ENCODE measurements at places on chromosomes 2 and 18.

DNA sequence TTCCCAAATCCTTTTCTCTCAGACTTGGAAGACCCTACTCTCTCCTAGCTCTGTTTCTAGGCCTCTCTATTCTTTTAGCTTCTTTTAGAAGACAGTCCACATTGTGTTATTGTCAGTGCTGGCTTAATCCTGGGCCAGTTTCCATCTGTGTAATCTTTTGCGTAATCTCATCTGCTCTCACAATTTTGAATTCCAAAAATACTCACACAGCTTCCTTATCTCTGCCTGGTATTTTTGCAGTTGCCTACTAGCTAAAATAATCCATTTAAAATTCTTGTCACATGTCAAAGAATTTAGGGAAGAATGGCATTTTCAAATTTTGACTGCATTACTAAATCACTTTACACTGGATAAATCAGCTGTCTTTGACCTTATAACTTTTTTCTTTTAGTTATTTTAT is 200.6 kb upstream of the MEX3C start:
- DNase-seq: no peak

DNA sequence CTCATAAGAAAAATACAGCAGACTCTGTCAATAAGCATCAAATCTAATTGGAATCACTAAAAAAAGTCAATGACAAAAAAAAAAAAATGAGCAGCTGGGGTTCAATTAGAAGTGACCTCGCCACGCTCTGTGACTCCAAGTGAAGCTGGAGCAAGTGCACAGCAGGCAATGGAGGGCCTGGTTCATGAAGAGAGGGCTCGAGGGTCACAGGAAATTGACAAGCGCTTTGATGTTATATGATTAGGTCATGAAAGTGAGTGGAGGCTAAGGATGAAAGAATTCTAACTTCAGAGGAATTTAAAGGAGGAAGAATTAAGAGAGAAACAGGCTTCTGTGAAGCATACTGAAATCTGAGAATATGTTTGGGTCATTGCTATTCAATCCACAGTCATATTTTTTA is 85.4 kb upstream of the TMEM18 start:
- DNase-seq: no peak

DNA sequence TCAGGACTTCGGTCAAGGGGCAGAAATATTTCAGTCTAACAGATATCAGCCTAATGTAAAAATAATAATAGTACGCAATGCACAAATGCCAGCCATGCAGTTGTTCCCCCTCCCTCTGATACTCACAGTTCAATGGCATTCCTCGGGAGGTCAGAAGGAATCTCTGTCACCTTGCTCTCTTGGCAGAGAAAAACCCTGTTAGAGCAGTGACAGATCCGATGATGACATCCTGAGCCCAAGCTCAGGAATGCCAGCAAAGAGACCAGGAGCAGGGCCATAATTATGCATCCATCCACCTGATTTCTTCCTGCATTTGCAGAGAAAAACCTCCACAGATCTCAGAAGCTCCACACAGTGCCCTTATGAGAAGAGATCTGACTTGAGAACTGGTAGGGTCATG is at the start of gene FSHR:
FSHR (minus strand) TSS at position 376 of the 400 bp plus-strand sequence; CDS start at position 278, 98 bp downstream.
- DNase-seq: no peak

DNA sequence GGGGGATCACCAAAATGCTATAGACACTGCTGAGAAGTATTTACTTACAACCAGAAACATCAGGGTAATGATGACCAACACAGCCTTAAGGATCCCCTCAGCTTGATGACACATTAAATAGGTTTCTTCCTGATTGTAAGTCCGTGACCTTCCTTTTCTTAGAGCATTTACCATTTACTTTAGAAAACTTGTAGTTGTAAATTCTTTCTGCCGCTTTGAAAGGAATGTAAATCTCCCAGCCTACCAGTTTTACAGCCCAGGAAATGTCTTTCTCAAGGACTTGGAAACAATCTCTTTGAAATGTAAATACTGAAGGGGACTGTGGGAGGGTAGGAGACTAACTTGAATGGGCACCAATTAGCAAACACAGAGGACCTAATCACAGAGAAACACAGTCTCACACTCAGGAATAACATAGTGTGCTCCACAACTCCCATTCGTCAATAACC is 278.6 kb downstream of the DSC3 start:
- no peak for DNase-seq

GRCh38 chr2:199602896-199603717 is 145.4 kb upstream of the SATB2 start:
- DNase-seq: no peak

GRCh38 chr2:46232860-46233259 is 64.3 kb upstream of the EPAS1 start:
- no peak for DNase-seq

DNA sequence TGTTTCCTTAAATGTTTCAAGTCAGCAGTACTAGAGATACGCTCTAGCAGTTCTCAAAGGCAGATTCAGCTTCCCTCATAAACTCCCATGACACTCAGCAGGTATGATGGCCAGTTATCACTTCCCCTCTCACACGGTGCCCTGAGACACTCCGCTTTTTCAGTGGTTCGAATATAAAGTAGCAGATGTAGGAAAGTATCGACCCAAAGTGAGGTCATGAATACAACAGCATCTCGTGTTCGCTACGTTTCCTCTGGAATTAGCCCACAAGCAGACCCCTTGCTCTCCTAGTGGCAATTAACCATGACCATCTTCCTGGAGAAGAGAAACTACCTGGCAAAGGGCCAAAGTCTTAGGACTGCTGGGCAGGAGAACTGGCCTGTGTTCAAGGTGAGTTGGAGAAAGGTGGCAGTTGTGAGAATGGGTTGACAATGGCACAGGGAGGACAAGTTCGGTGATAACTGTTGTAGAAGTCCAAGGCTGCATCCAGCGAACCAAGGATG is 9.3 kb upstream of the AGBL5 start:
- no peak for DNase-seq

GRCh38 chr2:38181806-38182491 is 106.0 kb upstream of the CYP1B1 start:
- DNase-seq: no peak

DNA sequence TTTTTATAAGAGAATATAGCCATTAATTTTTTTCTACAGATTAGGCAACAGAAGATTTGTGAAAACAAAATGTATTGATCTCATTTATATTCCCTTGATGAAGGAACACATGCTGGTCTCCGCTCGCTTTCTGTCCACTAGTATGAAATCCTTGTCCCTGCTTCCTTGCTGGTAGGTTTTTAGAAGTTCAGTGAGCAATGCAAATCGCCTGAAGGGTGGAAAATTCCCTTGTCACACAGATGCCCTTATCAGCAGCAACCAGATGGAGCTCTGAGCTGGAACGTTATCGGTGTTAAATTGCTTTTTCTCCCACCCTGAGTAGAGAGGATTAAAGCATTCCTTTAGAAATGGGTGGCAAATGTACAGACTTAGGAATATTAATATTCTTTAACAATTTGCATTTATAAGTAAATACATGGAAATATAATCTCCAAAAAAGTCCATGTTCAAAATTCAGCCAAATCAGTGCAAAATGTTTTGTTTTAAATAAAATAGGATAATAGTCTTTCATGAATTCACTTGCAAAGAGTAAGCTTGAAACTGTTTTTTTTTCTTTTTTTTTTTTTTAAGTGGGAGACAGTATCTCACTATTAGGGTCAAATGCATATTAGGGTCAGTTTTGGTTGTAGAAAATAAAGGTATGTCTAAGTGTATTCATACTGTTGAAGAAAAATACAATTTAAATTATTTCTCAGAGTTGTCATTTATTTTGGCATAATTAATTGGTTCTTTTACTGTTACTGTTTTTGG is 164.0 kb upstream of the MYO3B start:
- no peak for DNase-seq

DNA sequence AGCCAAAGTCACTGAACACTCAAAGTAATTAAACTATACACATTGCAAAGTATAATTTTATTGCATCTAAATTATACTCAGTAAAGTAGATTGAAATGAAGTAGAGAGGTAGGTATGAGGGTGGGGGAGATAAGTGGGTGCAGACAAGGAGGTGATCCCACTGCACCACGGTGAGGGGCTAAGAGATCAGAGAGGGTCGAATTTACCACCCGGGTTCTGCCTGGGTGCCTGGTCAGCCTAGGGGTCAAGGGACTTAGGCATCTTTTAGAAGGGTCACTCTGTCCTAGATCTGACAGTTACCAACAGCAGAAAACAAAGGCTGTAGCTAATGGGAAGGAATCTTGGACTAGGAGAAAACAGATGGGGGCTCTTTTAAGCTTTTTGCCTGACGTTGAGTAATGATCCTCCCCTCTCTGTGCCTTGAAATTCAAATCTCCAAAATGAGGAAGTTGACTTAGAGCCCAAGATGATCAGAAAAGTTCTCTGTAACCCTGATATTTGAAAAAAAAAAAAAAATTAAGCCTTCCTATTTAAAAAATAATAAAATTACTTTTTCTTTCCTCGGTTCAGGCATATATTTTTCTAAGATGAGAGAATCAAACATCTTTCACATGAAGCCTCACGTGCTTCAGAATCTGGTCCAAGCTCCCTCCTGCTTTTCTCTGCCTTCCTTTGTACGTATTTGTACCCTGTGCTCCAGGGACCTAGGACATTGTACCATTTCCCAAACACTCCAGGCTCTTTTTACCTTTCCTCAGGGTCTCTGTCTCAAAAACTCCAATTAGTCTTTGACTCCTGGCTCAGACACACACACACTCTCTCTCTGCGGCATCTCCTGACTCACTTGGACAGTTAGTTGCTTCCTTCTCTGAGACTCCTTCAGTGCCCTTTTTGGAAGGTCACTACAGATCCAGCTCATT is 353.9 kb downstream of the CYRIA start:
- no peak for DNase-seq

DNA sequence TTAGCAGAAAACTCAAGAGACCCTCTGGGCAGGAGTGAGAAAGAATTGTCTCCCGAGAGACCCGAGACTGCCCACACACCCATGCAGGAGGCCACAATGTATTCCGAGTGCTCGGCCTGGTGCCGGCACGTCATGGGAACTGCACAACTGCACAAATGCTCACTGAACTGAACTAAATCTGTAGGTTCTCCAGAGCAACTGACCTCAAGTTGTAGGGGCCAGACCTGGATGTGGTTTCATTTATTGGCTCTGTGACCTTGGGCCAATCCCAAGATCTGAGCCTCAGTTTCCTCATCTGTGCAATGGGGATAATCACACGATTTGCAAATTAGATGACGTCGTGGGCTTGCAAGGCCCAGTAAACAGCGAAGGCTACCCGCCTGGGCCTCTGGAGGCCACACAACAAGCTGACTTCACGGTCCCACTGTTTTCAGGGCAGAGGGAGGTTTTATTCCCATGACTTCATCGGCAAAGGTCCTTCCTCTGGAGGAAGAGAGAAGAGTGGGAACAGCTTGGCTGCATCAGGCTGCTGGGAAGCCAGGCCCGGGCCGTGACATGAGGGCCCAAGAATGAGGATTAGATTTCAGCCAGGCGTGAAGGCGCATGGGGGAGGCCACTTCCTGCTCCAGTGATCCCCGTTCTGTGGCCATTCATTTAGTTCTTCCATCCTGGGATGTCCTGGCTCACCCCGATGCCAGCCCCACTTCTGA is 3.6 kb upstream of the ERFE start:
- DNase-seq: no peak

- DNase-seq: no peak
Measured at GRCh38 chr18:48875314-48875941, 75.3 kb downstream of the SMAD7 start.

DNA sequence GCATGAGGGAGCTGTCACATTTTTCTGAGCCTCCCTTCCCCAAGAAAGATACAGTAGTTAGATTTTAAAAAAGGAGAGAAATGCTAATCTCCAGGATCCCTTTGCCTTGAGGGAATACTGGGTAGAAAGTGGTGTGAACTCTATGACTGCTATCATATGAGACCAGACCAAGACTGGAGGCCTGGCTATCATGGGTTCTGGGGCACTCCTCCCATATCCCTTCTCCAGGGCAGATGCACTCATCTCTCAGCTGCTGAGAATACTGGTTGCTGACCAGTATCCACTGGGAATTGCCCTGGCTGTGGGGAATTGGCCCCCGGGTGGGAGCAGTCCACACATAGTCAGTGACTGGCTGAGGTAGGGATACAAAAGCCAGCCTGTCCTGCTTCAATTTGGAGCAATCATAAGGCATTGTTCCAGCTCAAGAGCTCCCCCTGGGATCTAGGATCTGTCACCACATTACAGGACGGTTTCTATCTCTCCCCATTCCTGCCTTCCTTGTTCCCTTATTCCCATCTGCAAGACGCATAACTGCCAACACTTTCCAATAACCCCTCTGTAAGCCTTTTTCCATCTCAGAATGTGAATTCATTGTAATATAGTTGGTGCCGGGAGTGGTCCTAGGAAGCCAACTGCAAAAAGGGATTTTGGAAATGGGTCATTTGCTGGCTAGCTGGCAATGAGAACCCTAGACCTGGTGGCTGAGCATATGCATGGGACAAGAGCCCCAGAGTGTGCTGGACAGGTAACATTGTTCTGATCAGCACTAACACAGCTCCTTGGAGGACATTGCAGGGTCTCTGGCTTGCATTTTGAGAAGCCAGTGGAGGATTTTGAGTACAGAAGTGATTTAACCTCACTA is 35.4 kb upstream of the REEP1 start:
- peak; percentile 71 for DNase-seq

DNA sequence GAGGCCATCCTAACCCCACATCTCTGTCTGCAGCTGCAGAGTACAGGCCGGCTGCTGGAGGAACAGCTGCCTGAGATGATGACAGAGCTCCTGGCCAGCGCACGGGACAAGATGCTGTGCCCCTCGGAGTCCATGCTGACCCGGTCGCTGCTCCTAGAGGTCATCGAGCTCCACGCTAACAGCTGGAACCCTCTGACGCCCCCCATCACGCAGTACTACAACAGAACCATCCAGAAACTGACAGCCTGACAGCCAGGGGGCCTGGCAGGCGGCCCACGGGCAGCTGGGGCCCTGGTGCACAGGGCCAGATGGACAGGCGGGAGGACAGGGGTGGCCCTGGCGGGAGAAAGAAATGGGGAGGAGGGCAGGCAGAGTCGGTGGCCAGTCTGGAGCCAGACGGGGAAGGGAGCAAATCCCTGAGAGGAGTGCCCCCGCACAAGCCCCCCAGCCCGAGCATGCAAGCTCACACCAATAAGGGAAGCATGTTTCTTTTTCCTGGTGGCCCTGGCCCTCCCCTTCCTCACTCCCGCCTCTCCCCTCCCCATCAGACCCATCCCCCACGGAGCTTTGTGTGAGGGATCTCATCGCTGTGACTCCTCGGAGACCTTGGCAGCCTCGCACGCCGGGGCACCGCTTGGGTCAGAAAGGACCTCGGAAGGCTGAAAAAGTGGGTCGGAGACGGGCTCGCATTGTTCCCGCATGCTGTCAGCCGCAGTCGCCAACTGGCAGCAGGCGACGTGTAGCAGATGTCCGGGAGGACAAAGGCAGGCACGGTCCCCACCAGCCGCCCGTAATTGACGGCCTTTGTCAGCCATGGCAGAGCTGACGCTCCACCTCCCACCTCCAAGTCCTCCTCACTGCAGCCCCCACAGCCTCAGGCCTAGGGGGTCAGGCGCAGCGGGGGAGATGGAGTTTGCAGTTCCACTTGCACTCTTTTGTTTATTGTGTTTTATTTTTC is 91.2 kb downstream of the SMAD7 start:
- DNase-seq: no peak

Measured in suppressor macrophage (primary cell).